Activated T-cell treated with anti-CD3 and anti-CD28 coated beads for 4 hours (primary cell): ENCODE measurements at places on chromosomes 1 and 21.

GRCh38 chr1:27201295-27201694, 33.1 kb upstream of the WDTC1 start:
- DNase-seq = no peak

DNA sequence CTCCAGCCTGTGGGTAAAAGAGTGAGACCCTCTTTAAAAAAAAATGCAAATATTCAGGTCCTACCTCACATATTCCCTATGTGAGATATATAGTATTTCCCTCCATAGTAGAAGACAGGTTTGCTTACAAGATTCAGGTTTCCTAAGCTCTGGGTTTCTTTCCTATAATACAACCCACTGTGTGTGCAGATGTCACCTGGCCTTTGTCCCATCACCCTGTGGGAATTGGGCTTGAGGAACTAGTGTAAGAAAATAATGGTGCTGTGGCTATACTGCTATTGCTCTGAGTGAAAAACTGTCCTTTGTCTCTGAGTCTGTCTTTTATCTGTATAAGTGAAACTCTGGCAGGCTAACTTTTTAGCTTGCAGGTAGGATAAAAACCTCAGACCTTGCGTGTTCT, 13.0 kb downstream of the C1orf146 start:
- DNase-seq = no peak

DNA sequence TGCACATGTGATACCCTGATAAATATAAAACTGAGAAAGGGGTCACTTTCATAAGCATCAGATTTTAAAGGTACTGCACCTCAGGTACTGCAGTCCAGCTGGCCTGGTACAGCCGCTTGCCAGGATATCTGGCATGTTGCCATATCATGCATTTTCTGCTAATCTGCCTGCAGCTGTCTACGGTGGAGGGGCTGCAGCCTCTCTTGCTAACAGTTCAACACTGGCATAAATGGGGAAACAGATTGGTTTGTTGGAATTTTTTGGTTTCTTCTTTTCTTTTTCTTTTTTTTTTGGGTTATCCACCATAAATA, 71.5 kb downstream of the MIS18A start:
- no peak for DNase-seq

DNA sequence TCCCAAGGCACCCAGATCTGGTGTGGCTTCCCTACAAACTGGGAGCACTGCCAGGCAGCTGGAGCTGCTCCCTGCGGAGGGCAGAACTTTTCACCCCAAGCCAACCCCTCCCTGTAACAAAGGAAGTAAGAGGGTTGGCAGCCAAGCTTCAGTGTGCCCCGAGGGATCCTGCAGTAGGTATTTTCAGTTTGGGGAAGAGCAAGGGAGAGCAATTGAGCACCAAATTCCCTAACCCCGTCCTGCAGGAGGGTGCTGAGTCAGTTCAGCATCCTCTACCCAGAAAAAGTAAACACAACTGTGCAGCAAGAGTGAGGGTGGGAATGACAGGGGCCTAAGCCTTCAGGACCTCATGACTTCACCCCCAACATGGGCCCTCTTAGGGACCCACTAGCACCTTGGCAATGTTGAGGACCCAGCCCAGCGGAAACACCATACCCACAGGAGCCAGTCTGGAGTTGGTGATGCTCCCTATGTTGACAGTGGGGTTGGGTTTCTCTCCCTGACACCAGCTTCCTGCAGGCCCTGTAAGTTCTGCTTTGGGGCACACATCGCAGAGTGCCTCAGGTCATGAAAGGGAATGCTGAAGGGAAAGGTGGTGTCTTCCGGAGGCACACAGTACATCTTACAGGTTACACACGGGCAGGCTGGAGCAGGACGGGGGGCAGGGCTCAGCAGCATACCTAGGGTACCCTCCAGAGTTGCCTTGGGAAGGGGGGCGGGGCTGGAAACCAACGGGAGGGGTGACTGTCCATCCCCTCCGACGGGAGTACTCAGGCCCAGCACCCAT, 14.8 kb downstream of the SH3BP5L start:
- DNase-seq = no peak

GRCh38 chr1:211577277-211577818, 1.6 kb downstream of the SLC30A1 start:
- DNase-seq = no peak

- no peak for DNase-seq
These were observed 154.3 kb downstream of the IGSF21 start for GRCh38 chr1:18261891-18262290.

DNA sequence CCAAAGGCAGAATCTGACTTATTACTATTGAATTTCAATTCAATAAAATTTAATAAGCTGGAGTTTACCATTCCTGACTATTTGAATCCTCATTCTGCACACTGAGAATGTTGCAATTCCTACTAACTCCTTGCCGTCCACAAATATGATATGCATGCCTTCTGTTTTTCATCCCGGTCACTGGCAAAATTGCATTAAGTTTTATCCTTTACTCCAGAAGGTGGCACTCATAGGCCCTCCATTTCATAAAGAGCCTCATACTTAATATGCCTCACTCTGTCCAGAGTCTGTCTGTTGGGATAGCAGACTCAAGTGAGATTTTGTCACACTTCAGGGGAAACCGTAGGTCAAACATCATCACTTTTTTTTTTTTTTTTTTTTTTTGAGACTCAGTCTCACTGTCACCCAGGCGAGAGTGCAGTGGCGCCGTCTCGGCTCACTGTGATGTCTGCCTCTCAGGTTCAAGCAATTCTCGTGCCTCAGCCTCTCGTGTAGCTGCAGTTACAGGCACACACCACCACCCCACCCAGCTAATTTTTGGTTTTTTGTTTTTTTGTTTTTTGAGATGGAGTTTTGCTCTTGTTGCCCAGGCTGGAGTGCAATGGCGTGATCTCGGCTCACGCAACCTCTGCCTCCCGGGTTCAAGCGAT, 27.3 kb downstream of the F11R start:
- DNase-seq = no peak

DNA sequence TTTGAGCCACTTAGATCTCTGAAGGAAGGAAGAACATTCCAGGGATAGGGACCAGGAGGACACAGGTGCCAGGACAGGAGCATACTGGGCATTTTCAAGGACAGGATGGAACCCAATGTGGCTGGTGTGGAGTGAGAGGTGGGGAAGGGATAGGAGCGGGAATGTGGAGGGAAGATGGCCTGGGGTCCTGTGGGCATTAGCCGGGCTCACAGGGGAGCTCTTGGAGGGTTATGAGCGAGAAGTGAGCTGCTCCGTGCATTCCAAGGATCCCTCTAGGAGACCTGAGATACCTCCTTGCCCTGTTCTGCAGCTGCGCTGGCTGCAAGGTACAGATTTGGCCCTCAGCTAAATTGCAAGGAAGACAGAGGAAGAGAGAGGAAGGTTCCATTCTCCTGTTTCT, 87.5 kb downstream of the IER5 start:
- no peak for DNase-seq

DNA sequence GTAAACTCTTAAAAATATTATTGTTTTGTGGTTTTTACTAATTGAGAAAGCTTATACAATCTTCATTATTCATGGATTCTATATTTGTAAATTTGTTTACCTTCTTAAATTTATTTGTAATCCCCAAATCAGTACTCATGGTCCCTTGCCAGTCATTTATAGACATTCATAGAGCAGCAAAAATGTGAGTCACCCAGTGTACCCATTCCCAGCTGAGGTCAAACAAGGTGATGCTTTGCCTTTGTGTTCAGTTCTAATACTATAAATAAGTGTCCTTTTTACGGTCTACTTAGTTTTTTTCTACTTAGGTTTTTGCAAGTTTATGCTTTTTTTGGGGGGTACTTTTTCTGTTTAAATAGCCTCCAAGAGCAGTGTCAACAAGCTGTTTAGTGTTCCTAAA, 36.1 kb downstream of the SORT1 start:
- no peak for DNase-seq

DNA sequence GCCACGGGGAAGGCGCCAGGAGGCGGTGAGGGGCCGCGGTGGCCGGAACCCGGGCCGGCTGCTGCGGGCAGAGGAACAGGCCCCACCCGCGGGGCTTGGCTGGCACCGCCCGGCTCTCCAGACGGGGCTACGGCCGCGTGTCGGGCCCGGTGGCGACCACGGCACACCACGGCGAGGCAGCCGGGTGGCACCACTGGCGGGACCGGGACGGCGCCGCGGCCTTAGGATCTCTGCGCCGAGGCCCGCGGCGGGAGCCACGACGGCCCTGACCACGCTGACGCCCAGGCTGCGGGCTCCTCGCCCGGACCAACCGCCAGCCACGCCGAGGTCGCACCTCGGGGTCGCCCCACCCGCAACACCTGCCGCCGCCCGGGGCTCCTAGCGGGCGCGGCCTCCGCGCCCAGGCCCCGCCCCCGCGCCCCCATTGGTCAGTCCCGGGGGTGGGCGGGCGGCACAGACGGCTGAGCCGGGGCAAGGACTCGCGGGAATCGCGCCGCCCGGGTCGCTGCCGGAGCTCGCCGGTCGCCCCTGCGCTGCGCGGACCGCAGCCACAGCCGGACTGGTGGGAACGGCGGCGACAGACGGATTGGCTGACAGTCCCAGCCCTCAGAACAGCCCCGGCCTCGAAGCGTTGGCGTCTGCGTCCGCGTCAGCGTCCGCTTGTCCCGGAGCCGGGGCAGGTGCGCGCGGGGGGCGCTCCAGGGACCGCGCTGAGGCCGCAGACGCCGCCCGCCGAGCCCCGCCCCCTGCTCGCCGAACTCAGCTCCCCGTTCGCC, at the start of gene BMP8A:
Gene BMP8A (plus strand): TSS at position 491 of the 776 bp plus-strand sequence. CDS start 356 bp downstream, outside the sequence.
- DNase-seq = peak; percentile 51

DNA sequence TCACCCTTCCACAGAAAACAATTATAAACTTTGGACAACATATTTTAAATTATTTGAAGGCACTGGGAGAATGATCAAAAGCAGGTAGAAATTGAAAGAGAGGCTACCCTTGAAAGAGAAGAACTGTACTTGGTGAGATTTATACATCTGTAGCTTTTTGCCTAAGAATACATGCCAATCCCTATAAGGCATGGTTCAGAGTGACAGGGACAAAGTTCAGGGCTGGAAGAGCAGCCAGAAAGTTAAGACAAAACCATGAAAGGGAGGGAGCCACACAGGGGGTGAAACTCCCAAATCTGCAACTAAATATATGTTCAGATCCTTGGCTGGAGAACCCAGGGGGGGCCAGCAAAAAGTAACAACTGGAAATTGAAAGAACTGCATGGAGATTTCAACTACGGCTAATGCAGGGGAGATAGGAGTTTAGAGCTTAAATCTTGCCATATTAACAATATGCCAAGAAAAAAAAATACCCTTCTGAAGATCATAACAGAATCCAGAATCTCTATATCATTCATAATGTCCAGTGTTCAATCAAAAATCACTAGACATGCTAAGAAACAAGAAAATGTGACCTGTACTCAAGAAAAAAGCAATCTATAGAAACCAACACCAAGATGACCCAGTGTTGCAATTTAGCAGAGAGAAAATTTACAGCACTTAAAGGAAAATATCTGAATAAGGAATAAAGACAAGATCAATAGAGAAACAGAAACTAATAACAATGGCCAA, 25.5 kb downstream of the PACC1 start:
- DNase-seq = no peak

GRCh38 chr1:181251001-181251712, 162.7 kb downstream of the IER5 start:
- no peak for DNase-seq
